Activated CD8-positive, alpha-beta memory T cell treated with anti-CD3 and anti-CD28 coated beads, Interleukin-2, amount 50 U/mL, for 4 hours (primary cell): ENCODE measurements at places on chromosomes 11 and 22.

DNA sequence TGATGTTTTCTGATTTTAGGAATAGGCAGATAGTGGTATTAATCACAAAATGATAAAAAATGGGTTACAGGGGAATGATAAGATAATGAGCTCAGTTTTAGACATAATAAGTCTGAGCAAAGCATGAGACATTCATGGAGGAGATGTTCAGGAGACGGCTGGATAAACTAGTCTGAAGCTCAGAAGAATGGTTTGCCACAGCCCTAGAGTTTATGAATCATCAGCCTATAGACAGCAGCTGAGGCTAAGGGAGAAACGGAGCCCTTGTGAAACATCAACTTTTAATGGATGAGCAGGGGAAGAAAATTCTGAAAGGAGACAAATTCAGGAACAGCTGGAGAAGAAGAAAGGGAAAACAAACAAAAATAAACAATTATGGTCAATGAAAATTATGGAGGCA is 87.2 kb downstream of the RELT start:
- no peak for DNase-seq

DNA sequence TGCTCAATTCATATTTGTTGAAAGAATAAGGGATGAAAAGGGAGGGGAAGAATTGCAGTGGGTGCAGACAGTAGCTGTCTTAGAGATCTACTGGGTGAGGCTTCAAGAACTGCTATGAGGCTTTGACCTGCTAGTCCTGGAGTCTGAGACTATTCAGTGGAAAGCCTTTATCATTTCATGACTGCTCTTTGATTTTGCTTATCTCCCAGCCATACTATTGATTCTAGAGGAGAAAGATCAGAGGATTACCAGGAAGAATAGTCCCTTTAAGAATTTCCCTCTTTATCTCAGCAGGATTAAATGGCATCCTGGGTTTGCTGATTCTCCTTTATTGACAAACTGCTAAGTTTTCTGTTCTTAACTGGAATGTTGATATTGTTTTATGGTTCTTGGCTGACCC is 107.5 kb upstream of the SORL1-AS1 start:
- DNase-seq: no peak

GRCh38 chr11:94504689-94505293 is 7.5 kb upstream of the C11orf97 start:
- no peak for DNase-seq

GRCh38 chr11:66638177-66639065 is at the start of gene RBM4:
Gene RBM4 (plus strand): TSS chr11:66638703. CDS start chr11:66639712, 1,009 bp downstream.
- peak; percentile 91 for DNase-seq

- DNase-seq: no peak
These were observed 690 bp upstream of the UVRAG start for GRCh38 chr11:75814363-75814676.

DNA sequence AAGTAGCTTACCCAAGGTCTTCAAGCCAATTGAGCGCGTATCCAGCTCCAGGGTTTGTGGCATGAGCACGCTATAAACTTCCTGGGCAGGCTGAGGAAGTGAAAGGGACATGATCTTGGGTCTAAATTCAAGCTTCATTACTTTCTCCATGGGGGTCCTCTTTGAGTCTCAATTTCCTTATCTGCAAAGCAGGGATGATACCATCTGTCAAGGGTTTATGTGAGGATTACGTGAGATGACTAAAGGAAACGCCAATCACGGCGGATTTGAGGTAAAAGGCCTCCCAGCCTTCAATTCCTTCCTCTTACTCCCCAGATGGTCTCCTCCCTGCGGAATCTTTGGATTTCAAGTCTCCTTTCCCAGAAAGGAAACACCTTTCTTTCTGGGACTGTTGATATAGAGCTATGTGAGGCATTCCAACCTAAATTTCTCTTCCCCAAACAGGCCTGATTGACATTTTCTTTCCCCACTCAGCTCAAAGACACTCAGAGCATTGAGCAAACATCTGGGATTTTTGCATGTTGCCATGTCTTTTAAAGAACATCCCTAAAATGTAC is 474.4 kb downstream of the INSC start:
- DNase-seq: no peak

DNA sequence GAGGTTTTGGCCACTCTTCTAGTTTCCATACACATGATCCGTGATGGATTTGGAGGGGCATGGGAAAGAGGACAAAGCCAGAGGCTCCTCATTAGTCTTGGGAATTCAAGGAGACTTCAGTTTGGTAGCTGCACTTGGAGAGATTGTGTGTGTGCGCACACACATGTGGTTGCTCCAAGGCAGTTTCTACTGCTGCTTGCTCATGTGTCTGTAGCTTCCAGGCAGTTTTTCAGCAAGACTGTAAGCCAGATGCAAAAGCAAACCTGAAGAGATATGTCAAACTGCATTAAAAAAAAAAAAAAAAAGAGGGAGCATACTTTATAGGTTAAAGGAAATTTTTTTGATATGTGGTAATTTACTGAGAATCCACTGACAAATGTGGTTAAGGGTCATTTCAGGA is 95.7 kb downstream of the OSBP2 start:
- DNase-seq: no peak

DNA sequence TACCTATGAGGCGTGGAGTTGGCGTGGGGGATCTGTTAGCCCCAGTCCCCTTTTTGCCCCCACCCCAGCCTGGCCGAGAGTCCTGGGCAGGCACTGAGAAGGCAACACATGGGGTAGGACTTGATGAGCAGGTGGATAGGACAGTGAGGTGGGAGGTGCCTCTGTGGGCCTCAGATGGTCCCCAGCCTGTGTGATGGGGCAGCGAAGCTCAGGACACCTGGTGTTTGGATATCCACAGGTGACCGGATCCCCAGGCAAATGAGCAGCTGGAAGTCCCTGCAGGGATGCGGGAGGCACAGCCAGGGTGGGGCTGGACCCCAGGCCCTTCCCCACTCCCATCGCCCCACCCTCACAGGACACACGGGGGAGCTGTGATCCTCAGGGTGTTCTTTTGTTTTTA is 9.7 kb downstream of the FBLN1 start:
- DNase-seq: no peak

DNA sequence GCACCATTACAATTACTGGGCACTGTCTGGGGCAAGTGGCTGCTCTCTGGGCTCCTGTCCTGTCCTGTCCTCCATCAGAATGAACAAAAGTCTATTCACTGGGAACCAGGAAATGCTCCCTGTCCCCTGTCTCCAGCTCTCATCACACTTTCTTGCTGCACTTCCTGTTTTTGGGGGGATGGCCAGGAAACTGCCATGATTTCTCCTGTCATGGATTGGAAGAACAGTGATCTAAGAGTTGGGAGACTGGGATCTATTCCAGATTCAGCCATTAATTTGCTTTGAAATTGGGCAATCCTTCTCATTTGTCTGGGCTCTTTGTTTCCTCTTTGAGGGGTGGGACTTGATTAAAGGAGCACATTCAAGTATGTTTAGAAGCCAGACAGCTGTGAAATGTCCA is 61.4 kb upstream of the KIRREL3 start:
- no peak for DNase-seq

DNA sequence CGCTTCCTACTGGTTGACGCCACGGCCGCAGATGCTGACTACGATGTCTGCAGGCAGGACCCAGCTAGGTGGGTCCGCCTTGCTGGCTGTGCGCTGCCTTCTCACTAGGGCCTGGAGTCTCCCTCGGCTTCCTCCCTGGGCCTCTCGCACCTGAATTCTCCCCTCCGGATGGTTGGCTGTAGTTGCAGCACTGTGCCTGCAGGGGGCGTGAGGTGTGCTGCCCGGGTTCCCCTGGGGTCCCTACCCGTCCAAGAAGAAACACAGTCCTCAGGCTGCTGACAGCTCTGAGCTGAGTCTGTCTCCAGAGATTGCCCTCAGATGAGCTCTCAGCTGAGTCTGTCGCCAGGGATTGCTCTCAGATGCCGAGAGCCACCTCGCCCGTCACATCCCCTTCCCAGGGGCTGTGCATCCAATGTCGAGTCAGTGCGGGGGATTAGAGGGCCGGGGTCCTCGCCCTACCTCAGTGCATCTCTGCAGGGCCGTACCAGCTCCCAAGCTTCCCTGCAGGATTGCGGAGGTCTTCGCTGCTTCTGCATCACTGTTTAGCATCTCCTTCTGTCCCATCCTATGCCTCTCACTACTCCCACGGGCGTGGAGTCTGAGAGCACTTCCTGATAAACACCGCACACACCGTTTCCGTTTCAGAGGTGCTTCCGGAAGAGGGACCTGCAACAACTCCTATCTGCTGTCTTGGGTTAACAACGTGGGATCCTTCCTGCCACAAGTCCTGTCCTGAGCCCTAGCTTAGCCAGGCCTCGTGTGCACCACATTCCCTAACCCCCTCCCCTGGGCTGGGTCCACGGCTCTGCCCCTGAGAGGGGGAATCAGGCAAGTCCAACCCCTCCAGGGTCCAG is 196.9 kb downstream of the CSNK2A3 start:
- DNase-seq: peak; percentile 39

DNA sequence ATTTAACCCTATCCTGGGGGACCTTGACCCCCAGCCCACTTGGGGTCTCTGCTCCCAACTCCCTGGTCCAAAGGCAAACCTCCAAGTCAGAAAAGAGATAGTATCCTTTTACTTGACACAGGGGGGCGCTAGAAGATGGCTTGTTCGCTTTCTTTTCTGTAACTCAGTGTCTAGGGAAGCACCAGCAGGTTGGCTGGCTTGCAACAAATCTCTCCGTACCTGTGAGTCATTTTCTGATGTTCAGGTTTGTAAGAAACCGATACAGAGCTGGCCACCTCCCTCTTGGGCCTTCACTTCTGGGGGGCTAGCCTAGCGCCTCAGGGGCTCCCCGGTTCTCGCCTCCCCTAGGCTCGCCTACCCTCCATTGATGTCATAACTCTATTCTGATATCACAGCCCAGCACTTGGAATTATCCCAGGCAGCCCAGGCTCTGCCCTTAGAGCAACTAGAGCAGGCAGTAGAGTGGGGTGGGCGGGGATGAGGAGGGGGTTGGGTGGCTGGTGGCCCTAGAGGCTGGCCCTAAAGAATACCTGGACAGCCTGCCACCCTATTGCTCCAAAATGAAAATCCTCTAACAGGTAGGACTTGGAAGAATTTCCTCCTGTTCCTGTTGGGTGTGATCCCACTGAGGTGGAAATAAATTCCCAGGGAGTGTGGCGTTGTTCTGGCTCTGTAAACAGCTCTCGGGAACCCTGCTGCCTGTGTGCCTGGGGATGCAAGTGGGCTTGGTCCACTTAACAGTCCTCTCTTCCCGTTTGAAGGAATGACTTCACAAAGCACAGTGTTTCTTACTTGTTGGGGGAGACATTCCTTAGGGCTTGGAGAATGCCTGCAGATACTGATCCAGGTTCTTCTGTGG is 69.4 kb downstream of the OSBP2 start:
- peak; percentile 31 for DNase-seq

DNA sequence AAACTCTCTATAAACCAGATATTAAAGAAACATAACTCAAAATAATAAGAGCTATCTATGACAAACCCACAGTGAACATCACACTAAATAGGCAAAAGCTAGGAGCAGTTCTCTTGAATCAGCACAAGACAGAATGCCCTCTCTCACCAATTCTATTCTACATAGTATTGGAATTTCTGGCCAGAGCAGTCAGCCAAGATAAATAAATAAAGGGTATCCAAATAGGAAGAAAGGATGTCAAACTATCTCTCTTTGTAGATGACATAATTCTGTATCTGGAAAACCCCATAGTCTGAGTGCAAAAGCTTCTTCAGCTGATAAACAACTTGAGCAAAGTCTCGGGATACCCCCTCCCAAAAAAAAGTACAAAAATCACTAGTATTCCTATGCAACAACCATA is 359.8 kb downstream of the LRRC4C start:
- DNase-seq: no peak

DNA sequence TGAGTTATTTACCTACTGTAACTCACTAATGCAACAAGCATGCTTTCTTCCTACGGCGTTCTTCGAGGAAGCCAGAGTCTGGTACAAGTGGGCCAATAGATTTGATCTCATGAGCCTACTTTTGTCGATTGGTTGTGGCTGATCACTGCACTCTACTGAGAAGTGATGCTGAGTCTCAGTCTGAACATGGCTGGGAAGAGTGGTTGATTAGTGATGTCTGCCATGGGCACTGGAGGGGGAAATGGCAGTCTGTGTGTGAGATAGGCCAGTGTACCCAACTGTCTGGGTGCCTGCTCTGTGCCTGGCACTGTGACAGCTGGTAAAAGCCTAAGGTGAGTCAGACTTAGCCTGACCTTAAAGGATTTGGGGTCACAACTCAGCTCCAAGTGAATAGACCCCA is 28.3 kb downstream of the MYO18B start:
- DNase-seq: no peak

- no peak for DNase-seq
These were observed 1.5 kb downstream of the VPREB3 start for GRCh38 chr22:23752750-23753149.

DNA sequence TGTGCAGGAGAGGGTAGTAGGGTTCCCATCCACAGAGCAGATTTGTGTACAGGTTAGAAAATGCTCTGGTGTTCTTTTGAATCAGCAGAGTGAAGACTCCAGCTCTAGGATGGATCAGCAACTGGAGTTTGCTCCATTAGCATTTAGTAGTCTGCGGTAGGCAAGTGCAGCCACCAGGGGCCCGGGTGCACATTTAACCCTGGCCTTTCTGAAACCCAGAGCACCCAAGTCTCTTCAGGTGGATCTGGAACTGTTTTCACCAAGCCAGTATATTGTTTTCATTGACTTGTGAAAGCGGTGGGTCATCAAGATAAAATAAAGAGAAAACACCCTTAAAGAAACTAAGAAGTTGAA is 100.8 kb upstream of the CLPB start:
- DNase-seq: no peak

GRCh38 chr11:65410936-65411680 is 11.5 kb upstream of the NEAT1 start:
- DNase-seq: no peak

DNA sequence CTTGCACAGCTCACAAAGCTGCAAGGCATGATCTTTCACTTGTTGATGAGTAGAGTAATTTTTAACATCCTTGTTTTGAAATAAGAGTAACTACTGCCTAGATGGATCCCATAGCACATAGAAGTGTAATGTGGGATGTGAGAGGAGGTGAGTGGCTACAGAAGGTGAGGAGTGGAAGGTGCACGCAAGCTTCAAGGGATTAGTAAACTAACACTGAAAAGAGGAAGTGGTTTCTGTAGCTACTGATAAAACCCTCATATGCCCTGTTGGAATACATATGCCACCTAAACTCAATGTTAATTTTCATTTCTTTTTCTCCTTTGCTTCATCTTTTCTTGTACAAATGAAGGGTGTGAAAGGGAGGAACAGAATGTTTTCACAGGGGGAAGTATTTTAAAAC is 22.0 kb upstream of the CTSC start:
- DNase-seq: no peak

DNA sequence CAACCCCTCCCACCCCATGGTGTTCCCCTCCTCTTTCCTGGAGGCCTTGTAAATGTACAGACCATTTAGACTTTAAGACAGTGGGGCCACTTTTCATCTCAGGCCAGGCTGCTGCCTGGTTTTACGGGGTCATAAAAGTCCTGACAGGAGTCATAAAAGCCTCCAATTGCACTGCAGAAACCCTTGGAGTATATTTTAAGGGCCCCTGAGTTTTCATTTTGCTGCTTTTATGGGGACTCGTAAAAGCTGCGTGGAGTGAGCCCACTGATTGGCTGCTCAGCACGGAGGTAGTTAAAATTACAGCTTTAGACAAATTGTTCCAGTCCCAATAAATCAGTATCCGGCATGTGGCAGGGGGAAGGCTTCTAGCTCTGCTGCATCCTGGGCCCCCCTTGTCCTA is 627.6 kb downstream of the NTM start:
- no peak for DNase-seq
